ENCODE measurements at places on chromosomes 3 and 15. TPM values are rescaled to one million over a fixed set of nuclear protein-coding genes. Genes with fewer than 3 reads are reported as not detected.

- DNase-seq: no peak
These were observed 70.5 kb upstream of the CCDC39 start for GRCh38 chr3:180749796-180750195.

DNA sequence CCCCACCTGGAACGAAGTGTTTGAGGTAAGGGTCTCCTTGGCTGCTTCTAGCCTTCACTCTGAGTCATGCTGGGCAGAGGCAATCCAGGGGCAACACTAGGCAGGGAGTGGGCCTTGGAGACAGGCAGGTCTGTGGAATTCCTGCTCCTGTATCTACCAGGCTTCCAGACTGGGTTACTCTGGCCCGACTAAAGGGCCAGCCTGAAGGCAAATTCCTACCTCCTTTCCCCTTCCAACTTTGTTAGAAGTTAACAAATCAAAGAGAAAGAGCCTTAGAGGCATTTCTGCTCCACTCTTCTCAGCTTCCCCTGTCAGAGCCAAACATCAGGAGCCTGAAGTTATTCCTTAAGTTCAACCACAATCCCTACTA lies 30.1 kb downstream of the ESYT3 start:
- no peak for DNase-seq

- DNase-seq: peak; percentile 86
These were observed 149.9 kb downstream of the IGSF11 start for GRCh38 chr3:118884748-118885206.

- DNase-seq: no peak
These were observed 586 bp downstream of the LRRK1 start for GRCh38 chr15:100919481-100920405.

GRCh38 chr3:127025456-127025855 lies 42.5 kb downstream of the PLXNA1 start:
- DNase-seq: no peak

- DNase-seq: no peak
These were observed 97.1 kb downstream of the CPN2 start for GRCh38 chr3:194254040-194254439.

GRCh38 chr3:157931517-157931916 lies 174.7 kb downstream of the SHOX2 start:
- no peak for DNase-seq

DNA sequence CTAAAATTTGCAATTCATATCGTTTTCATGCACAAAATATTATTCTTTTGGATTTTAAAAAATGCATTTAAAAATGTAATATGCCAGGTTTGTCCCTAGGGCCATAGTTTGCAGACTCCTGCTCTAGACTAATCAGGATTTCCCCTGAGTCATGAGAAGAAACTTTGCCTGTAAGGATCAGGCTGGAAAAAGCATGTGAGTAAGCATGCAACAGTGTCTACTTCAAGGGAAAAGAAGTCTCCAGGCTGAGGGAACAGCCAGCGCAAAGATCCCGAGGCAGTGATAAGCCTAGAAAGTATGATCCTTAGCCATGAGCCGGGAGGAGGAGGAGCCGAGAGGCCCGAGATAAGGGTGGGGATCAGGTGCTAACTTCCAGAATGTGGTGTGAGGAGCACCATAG lies 382.8 kb upstream of the CFAP20DC start:
- no peak for DNase-seq

- DNase-seq: peak; percentile 15
These were observed 2.4 kb upstream of the PIK3R4 start for GRCh38 chr3:130748981-130749380.

DNA sequence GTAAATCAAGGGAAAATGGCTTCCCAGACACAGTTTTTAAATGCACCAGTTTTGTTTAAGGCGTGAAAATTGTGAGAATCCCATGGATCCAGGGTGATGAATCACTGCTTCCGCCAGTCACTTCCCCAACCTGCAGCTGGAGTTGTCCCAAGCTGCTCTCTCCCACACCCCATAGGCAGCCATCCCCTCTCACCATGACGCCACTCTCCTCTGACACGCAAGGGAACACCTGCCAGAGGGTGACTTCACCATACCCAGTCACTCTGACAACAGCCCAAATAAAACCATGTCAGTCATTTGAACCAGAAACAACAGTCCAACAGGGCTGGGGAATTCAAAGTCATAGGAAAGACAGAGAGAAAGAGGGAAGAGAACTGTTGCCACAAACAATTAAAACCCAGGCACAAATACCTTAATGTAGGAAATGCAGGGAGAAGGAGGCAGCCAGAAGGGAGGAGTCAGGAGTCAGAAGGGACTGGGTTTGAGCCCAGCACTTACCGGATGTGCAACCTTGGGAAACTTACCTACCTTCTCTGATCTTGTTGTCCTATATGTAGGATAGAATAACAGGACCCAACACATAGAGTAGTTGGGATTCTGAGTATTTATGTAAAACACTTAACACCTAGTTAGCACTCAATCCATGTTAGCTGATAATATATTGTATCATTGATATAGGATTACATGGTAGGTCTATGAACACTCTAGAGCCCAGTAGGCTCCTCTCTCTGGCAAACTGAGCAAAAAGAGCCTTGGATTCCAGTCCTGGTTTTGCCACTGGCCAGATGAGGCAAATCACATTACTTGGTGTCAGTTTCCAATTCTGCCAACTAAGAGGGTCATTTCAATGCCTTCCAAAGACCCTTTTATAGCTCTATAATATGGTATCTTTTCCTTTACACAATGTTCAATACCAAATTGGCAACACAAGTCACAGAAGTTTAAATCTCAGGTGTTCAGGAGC lies 326.3 kb upstream of the ICE2 start:
- DNase-seq: no peak

DNA sequence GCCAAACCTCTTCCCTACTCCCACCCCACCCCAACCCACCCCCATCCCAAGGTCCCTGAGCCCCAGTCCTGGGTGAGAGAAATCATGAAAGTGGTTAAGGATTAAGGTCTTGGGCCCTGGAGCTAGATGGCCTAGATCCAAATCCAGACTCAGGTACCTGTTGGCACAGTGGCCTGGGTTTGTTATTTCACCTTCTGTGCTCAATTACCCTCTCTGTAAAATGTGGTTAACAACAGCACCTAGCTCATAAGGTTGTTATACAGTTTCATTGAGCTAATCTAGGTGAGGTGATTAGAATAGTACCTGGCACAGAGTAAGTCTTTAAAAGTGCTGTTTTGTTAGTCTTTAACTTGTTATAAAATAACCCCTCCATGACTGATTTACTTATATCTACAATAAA lies 6.4 kb upstream of the SNUPN start:
- DNase-seq: no peak

GRCh38 chr3:141457624-141458236 lies 29.1 kb upstream of the RASA2 start:
- DNase-seq: no peak

- DNase-seq: no peak
These were observed 240.7 kb downstream of the SHOX2 start for GRCh38 chr3:157865352-157866000.

GRCh38 chr15:60740231-60740630 lies 261.3 kb upstream of the ICE2 start:
- no peak for DNase-seq

The TFG gene
- 71.9 TPM for total RNA-seq

The TP63 gene
- total RNA-seq: not detected

The TMEM207 gene
- not detected for total RNA-seq

The SAMMSON gene
- not detected for total RNA-seq

The SERPINI2 gene
- 1.3 TPM for total RNA-seq

The SH3GL3 gene
- total RNA-seq: not detected
